Ascending aorta (tissue), 2 donors: ENCODE measurements at places on chromosomes 2 and 18.

- DNase-seq, result no peak
- no peaks in the 10 kb centered on the region for H3K4me1 ChIP-seq
- no peak overlapping the region for H3K4me3 ChIP-seq
Observed at GRCh38 chr2:51368250-51368649, 336.3 kb upstream of the NRXN1 start.

DNA sequence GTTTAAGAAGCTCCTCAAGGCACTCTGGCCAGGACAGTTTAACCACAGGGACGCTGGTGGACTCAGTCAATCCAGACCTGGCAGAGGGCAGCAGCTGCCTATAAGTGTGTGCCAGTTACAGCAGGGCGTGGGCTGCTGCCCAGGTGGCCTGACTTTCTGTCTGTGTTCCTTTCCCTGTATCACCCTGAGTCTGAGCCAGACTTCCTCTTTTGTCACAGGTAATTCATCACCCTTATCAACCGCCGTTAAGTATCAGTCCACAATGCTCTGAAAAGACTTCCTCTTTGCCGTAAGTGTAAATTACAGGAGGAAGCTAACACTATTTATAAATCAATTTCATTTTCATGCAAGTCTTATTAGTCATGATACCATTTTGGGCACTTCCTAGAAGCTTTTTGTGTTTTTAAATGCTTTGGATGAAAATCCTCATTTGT, 7.0 kb downstream of the LPIN1 start:
- H3K36me3 ChIP-seq, result no peaks in the 10 kb centered on the region
- H3K27me3 ChIP-seq, result no peaks in the 10 kb centered on the region
- no peak for DNase-seq
- H3K4me3 ChIP-seq, result peak overlapping the region; percentile 16
- peaks cover 21% of the 10 kb centered on the region for H3K4me1 ChIP-seq
- peak overlapping the region; percentile 17 for H3K27ac ChIP-seq

DNA sequence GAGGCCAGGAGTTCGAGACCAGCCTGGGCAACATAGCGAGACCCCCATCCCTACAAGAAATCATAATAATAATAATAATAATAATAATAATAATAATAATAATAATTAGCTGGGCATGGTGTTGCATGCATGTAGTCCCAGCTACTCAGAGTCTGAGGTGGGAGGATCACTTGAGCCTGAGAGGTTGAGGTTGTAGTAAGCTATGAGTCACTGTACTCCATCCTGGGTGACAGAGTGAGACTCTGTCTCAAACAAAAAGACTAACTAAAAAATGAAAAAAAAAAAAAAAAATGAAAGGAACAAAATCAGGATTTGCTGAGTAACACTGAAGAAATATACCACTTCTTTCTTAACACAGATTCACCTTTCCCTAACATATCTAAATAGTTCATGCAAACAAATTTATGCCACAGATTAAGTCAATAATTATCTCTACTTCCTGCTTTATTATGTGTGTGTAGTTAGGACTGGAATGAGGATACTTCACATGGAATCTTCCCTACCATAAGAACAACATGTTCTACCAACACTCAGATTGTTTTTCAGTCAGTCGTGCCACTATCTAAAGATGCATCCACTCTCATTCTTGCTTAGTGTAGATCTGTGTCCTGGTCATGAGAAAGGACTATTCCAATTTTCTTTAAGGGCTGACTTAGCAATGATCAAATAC, 928.7 kb downstream of the SLC4A3 start:
- DNase-seq, result no peak
- no peak overlapping the region for H3K4me3 ChIP-seq
- H3K27me3 ChIP-seq, result no peaks in the 10 kb centered on the region
- no peaks in the 10 kb centered on the region for H3K36me3 ChIP-seq
- H3K27ac ChIP-seq, result no peak overlapping the region
- no peaks in the 10 kb centered on the region for H3K4me1 ChIP-seq

DNA sequence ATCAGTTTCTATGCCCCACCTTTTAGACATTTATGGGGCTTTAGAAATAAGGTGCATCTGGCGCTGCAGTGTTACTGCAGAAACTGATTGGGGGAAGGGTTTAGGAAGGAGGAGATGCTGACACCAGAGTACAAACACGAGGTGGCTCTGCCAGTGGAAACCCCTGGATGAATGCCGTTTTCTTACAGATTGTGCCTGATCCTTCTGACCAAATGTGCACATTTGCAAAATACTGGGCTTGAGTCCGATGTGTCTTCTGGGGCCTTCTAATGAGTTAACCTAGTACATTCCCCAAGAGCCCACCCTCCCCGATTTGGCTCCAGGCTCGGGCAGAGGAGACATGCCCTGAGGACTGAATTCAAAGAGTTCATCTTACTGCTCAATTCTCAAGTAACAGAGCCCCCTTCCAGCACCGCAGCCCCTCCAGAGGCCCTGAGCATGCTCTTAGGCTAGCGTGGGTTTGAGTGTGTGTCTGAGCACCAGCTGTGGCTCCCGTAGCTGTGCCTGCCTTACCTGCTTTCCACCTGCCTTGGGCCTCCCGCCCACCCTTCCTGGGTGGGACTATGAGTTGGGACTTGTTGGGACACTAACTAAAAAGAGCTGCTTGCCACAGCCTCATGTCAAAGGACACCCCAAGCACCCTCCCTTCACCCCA, 116.7 kb upstream of the COPS8 start:
- no peaks in the 10 kb centered on the region for H3K36me3 ChIP-seq
- no peak for DNase-seq
- H3K27me3 ChIP-seq, result no peaks in the 10 kb centered on the region
- H3K4me1 ChIP-seq, result no peaks in the 10 kb centered on the region
- H3K27ac ChIP-seq, result no peak overlapping the region
